ENCODE measurements at places on chromosomes 5 and 9.

DNA sequence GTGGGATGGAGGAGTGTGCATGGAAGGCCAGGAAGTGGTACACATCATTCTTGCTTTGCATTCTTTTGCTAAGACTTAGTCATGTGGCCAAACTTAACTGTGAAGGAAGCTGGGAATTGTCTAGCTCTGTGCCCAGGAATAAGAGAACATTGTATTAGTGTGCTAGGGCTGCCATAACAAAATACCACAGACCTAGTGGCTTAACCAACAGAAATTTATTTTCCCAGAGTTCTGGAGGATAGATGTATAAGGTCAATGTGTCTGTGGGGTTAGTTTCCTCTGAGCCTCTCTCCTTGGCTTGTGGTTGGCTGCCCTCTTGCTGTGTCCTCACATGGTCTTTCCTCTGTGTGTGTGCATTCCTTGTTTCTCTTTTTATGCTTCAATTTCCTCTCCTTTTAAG lies 32.4 kb downstream of the NNT start:
- no peak for DNase-seq

DNA sequence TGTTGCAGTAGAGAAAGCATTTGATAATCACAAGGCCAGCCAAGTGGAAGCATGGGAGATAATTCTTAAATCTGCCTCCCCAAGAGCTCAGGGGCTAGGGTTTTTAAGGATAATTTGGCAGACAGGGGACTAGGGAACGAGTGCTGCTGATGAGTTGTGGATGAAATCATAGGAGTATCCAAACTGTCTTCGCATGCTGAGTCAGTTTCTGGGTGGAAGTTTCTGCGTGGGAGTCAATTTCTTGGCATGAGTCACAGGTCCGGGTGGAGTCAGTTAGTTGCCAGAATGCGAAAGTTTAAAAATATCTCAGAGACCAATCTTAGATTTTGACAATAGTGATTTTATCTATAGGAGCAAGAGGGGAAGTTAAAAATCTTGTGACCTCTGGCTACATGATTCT lies 112.6 kb downstream of the TMC1 start:
- no peak for DNase-seq

- no peak for DNase-seq
These were observed 33.4 kb downstream of the SECISBP2 start for GRCh38 chr9:89351584-89352300.

DNA sequence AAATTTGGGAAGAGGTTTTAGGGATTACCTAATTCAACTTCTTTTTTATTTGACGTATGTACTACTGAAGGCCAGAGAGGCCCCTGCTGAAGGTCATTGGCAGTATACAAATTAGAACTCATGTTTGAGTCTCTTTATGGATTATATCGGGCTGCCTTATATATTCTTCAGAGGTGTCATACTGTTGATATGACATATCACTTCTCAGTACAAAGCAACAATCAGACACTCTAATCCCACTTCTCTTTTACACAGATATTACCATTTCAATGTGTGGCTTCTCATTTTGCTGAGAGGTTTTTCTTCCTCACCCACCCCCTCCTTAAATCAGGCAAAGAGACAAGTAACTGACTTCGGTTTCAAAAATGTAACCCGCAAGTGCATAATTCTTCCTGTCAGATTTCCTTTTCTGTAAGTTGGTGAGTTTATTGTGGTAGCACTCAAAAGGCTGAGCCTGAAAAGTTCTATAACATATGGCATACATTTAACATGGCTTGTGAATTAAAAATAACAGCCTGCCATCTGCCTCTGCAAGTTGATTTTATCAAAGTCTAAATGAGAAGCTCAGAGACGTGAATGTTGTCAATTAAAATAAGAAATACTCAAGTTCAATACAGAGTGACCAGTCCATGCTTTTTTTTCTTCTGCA lies 163.6 kb upstream of the RORB start:
- DNase-seq, result no peak

GRCh38 chr9:104240890-104241289 lies 146.8 kb downstream of the SMC2 start:
- DNase-seq, result no peak

- no peak for DNase-seq
These were observed 2.8 kb downstream of the TRAF1 start for GRCh38 chr9:120923620-120924328.

GRCh38 chr5:146675636-146676035 lies 159.6 kb upstream of the GPR151 start:
- DNase-seq, result no peak

DNA sequence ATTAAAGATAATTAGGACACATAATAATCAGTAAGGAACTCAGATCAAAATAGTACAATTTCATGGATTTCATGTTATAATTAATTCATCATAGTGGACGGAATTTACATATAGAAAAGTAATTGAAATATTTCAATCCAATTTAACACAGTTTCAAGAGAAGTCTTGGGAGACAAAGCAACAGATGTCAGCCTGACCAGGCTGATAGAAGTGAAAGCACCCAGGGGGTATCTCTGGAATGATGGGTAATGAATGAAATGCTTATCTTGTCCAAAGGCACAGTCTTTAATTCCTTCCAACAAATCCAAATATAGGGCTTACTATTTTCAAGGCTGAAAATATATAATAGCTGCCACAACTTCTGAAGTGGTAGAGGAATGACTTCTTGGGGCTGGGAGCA lies 629.3 kb upstream of the RGMB start:
- no peak for DNase-seq

GRCh38 chr9:127136081-127136879 lies 13.8 kb upstream of the ANGPTL2 start:
- no peak for DNase-seq

DNA sequence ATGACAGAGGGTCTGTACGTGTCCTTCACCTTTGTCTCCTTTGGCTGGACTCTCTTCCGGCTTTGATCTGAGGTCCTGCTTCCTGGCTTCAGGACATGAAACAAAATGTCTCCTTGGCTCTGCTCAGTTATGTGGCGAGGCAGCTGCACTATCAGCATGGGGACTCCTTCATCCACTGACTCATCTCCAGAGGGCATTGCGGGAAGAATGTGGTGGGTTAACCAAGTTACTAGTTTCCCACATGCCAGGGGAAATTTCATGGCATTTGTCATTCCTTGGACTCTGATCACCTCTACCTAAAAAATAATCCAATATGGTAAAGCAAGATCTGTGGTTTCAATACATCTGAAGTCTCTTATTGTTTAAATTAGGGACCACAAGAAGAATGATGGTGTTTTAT lies 259.7 kb downstream of the MED10 start:
- no peak for DNase-seq

GRCh38 chr5:35675392-35675791 lies 57.7 kb downstream of the SPEF2 start:
- no peak for DNase-seq

- no peak for DNase-seq
These were observed 75.7 kb upstream of the IRX4 start for GRCh38 chr5:1958211-1959010.

DNA sequence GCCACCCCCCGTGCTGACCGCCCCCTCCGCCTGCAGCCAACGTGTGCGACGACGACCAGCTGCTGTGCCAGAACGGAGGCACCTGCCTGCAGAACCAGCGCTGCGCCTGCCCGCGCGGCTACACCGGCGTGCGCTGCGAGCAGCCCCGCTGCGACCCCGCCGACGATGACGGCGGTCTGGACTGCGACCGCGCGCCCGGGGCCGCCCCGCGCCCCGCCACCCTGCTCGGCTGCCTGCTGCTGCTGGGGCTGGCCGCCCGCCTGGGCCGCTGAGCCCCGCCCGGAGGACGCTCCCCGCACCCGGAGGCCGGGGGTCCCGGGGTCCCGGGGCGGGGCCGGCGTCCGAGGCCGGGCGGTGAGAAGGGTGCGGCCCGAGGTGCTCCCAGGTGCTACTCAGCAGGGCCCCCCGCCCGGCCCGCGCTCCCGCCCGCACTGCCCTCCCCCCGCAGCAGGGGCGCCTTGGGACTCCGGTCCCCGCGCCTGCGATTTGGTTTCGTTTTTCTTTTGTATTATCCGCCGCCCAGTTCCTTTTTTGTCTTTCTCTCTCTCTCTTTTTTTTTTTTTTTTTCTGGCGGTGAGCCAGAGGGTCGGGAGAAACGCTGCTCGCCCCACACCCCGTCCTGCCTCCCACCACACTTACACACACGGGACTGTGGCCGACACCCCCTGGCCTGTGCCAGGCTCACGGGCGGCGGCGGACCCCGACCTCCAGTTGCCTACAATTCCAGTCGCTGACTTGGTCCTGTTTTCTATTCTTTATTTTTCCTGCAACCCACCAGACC lies 80.2 kb downstream of the NTNG2 start:
- DNase-seq, result no peak

- no peak for DNase-seq
These were observed 934.7 kb downstream of the CDH12 start for GRCh38 chr5:21918451-21918850.

- no peak for DNase-seq
These were observed 48.9 kb downstream of the PDE6A start for GRCh38 chr5:149895416-149896345.

GRCh38 chr5:119302916-119303897 lies 52.6 kb upstream of the TNFAIP8 start:
- DNase-seq, result no peak

DNA sequence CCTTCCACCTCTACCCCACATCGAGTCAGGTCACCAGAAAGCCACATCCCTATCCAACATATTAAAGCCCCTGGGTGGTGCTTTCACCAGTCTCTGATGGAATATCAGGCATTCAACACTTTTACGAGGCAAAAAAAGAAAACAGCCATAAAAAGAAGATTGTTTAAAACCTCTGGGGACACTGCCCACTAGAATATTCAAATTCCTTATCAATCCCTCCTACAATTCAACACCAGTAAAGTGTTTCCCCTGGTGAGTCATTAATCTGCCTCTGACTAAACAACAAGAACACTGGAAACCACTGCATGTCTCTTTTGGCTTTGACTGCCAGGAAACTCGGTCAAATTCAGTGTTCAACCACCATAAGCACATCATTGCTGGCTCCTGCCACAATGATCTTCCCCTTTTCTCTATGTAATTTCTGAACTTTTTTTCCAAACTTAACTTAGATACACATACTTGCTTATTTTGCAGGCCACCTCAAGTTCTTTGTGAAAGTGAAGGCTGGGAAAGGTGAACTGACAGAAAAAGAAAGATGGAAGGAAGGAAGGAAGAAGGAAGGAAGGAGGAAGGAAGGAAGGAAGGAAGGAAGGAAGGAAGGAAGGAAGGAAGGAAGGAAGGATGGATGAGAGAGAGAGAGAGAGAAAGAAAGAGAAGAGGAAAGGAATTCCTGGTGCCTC lies 105.3 kb downstream of the PAX5 start:
- DNase-seq, result no peak

GRCh38 chr9:12272471-12273120 lies 420.6 kb upstream of the TYRP1 start:
- DNase-seq, result no peak

- no peak for DNase-seq
These were observed 3.8 kb downstream of the TGFBI start for GRCh38 chr5:136032564-136032963.

DNA sequence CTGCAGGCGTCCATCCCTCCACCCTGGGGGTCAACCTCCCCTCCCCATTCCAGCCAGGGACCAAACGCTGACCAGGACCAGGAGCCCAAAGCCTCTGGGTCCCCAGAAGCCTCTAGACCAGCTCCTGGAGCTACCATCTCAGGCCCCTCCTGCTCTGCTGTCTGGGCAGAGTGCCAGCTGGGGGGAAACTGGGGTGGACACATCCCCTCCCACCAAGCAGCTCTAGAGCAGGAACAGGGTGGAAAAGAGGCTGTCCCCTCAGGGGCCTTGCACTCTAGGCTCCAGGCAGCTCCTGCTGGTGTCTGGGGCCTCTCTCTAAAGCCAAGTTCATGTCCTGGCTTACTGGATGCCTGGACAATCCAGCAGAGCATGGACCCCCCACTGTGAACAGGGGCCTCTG lies 4.4 kb downstream of the SSNA1 start:
- DNase-seq, result no peak

GRCh38 chr5:22329683-22330082 lies 523.5 kb downstream of the CDH12 start:
- no peak for DNase-seq

DNA sequence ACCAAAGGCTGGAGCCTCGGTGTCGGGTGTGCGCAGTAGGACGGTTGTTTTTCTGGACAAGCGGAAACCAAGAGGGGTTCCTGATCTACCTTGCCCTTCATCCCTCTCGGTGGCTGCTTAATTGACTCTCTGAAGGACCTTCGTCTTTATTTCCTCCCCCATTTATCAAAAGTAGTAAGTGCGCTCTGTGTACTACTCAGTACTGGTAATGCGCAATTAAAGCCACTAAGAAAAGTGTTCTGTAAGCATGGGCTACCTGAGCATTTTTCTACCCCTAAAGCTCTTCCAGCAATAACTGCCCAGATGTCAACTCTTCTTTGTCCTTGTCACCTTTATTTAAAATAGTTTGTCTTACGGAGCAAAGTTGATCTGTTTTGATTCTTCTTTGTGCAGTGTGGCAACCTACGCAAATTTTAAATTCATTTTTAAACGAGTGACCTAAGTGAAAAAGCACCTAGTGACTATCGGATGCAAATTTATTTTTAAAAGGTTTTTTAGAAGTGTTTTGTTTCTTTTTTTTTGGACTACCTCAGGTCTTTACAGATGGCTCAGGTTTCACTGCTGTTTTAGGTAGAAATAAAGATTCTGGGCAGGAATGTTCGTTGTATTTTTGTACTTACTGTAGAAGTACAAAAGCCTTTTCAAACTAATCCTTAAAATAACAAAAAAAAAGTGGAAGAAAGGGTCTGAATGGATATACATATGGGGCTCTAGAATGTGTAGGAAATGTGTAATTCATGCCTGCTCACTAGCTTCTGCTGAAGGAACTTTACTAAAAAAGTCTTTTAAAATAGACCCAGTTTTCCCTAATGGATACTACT lies 2.0 kb downstream of the JMY start:
- DNase-seq, result no peak

DNA sequence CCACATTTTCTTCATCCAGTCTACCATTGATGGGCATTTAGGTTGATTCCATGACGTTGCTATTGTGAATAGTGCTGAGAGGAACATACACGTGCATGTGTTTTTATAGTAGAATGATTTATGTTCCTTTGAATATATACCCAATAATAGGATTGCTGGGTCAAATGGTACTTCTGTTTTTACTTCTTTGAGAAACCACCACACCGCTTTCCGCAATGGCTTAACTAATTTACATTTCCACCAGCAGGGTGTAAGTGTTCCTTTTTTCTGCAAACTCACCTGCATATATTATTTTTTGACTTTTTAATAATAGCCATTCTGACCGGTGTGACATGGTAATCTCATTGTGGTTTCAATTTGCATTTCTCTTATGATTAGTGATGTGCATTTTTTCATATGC lies 82.2 kb upstream of the RFX3 start:
- DNase-seq, result no peak
